Inflammatory macrophage (primary cell): ENCODE measurements at places on chromosomes 11 and 22.

DNA sequence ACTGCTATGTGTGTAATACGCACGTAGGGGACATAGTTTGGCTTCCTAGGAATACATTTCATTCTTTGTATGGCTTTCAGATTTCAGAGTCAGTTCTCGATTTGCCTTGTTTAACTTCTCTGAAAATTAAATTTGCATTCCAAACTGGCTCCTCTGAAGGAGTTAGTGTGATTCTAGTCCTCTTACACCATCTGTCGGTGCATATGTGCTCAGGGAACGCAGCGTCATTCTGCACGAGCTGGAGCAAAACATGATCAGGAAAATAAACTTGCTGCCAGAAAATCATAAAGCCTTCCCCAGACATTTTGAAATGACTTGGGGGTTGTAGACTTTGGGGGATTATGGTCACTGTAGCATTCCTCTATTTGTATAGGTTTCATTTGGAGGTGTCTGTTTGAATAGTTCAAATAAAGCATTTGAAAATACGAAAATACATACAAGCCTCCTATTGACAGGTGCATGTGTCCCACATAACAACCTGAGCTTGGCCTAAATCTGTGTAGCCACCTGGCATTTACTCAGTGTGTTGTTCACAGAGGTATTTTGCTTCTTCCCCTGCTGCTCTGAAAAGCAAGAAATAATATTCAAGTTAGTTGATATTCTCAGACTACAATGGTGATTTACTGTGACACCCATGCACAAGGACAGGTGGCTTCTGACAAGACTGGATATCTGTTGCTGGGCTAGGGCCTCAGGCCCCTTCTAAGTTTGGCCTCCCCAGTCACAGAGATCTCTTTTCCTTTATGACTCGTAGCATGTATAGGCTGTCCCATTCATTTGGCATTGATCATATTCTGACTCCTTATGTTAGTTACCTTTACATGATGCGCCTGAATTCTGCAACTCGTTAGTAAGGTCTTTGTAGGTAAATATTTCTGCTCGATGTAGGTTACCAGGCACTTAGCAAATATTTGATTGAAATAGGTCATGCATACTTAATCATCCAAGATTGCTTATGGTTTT lies 81.6 kb upstream of the SORL1-AS1 start:
- DNase-seq: peak; percentile 40

DNA sequence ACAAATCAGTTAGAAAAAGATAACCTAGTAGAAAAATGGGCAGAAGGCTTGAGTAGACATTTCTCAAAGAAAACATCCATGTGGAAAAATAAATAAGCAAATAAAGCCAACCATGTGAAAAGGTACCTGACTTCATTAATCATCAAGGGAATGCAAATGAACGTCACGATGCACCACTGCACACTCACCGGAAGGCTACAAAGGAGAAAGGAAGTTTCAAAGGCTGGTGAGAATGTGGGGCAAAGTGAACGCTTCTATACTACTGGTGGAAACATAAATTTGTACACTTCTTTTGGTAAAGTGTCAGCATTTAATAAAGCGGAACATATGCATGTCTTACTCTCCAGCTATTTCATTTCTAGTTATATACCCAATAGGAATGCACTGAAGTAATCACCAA lies 166.8 kb downstream of the CSNK2A3 start:
- no peak for DNase-seq

GRCh38 chr11:37947821-37948220 lies 1349.8 kb upstream of the RAG2 start:
- DNase-seq: no peak

- DNase-seq: peak; percentile 80
Observed at GRCh38 chr11:122853971-122854446, 15.7 kb downstream of the CRTAM start.

GRCh38 chr22:45934659-45935341 lies 42.2 kb downstream of the WNT7B start:
- peak; percentile 10 for DNase-seq

- DNase-seq: no peak
Observed at GRCh38 chr11:17917556-17917955, 95.3 kb downstream of the SERGEF start.

DNA sequence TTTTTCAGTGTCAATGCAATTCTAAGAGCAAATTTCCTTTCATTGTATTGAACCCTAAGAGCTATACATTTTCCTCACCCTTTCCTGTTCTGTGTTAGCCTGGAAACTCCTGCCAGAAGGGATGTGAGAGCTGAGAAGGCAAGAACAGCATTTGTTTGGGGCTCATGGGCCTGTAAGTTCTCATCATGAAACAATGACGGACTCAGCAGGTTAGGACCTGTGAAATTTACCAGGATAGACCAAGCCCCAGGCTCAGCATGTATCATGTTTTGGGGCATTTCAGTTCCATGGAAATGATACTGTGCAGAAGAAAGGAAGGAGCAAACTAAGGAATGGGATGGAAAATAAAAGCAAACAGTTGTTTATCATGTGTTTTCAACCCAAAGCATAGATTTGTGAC lies 41.6 kb downstream of the NTM start:
- no peak for DNase-seq

DNA sequence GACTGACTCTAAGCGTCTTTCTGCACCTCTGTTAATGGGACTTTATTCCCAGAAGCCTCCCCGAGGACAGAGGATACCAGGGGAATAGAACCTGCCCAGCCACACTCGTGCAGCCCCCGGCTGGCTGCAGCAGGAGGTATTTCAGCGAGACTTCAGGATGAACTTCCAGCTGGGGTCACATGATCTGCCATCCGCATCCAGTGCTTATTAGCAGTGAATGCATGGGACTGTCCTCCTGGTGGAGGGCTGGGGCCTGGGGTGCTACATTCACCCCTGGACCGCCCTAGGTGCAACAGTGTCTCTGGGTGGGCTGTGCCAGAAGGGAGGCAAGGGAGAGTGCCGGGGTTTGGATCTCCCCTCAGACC lies 1.6 kb downstream of the DUSP8 start:
- no peak for DNase-seq

DNA sequence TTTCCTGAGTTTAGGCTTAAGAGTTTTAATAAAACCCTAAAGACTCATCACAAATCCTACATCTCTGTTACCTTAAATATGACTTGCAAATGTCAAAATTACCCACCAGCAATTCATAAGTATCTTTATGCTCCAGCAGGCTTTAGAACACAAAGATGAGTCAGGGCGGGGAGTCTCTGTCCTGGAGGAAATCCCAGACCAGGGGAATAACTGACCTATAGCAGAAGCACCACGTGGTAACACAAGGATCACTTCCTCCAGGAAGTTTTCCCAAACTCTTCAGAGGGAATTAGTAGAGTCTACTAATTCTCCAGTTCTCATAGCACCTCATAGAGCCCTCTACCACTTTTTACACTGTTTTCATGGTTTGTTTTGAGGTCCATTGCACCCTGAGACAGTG lies 217.0 kb downstream of the NAV2 start:
- no peak for DNase-seq

- DNase-seq: no peak
Observed at GRCh38 chr11:1450949-1451710, 35.4 kb downstream of the MOB2 start.

DNA sequence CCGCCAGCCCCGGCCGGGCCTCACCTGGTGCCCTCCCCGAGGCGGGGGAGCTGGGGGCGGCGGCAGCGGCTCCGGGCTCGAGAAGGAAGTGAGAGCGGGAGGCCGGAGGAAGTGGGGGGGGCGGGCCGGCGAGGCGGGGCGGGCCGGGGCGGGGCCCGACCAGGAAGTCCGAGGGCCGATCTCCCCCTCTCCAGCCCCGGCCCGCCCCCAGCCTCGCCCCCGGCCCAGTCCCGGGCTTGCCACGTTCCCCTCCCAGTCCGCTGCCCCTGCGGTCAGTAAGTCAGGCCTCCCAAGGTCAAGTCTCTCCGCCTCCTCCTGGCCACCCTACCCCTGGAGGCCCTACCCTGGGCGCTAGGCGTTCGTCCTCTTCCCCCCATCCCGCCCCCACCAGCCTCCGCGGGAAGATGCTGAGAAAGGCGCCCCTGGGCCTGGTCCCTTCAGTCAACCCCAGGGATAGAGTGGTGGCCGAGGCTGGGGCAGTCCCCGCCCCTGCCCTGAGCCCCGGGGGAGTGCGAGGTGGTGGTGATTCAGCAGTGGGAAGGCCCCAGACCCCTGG lies at the start of gene RHOG:
RHOG (minus strand) TSS at position 90 of the 556 bp plus-strand sequence. CDS start 12,821 bp downstream, outside the sequence.
- DNase-seq: peak; percentile 74
